CD4-positive, CD25-positive, alpha-beta regulatory T cell (primary cell): ENCODE measurements at places on chromosomes 3 and 15. TPM values are rescaled to one million over a fixed set of nuclear protein-coding genes. Genes with fewer than 3 reads are reported as not detected.

- no peak for DNase-seq
Observed at GRCh38 chr15:44530653-44531052, 6.3 kb upstream of the EIF3J start.

DNA sequence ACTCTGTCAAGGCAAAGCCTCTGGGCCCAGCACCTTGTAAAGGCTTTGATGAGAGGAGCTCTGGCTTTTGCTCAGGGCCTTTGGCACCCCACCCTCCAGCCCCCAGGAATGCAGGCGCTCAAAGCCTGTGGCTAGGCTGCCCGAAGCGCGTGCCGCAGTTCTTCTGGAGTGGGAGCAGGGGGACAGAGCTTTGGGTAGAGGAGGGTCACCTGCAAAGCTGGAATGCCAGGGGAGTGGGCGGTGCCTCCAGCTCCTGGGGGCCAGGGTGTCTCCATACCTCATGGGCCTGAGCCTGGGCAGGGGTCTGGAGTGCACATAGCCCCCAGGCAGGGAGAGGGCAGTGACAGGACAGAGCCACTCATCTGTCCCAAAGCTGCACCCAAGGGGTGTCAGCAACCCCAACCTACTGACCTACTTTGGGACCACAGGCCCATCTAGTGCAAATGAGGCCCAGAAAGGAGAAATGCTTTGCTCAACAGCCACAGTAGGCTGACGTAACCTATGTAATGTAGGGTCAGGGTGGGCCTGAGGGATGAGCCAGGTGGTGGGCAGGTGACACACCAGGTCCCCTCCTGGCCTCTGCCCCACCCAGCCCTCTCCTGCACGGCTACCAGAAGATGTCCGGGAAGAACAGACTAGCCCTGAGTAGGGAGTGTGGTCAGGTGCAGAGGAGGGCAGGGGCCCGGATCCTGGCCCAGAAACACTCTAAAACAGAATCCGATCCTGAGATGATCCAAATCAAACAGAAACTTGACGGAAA, 2.2 kb upstream of the CALML4 start:
- no peak for DNase-seq

- no peak for DNase-seq
Observed at GRCh38 chr3:49035281-49035680, 6.1 kb upstream of the IMPDH2 start.

DNA sequence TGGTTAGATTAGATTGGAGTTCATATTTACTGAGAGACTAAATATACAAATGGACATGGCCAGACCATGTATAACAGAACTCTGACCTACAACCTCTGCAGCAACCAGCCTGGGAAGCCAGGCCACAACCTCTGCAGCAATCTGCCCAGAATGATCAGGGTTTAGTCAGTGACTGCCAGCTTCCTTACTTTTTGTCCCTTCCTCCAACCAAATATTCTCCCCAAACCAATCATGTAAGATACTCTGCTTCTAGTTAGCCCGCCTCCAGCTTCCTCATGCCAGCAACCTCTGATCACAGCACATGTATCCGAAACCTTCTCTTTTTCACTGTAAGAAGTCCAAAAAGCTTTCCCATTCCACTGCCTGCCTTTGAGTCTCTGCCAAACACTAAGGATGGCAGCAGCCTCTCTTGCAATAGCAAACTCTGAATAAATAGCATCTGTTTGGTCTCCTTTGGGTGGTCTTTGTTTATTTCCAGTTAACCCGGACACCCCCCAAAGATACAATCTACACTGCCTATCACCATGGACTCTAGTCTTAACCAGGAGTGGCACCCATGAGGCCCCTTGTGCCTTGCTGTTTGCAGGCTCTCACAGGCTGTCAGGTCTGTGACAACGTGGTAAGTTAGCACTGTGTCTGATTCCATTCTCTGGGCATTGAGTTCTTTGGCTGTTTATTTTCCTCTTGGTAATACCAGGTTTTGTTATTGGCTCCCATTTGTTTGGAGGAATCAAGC, 102.2 kb downstream of the ERC2 start:
- DNase-seq = no peak

Gene EIF4G1
- total RNA-seq = 182 TPM

Gene LARP6
- total RNA-seq = not detected

Gene TM4SF18
- total RNA-seq = not detected

Gene RASGRP1
- total RNA-seq = 216 TPM

Gene TBC1D21
- not detected for total RNA-seq
